Left ventricle myocardium inferior (tissue), 1 donor: ENCODE measurements at places on chromosomes 1 and 21. TPM values are rescaled to one million over a fixed set of nuclear protein-coding genes. Genes with fewer than 3 reads are reported as not detected.

Gene MFSD2A
- total RNA-seq, result 0.22 TPM

Gene OR2T35
- total RNA-seq, result not detected

DNA sequence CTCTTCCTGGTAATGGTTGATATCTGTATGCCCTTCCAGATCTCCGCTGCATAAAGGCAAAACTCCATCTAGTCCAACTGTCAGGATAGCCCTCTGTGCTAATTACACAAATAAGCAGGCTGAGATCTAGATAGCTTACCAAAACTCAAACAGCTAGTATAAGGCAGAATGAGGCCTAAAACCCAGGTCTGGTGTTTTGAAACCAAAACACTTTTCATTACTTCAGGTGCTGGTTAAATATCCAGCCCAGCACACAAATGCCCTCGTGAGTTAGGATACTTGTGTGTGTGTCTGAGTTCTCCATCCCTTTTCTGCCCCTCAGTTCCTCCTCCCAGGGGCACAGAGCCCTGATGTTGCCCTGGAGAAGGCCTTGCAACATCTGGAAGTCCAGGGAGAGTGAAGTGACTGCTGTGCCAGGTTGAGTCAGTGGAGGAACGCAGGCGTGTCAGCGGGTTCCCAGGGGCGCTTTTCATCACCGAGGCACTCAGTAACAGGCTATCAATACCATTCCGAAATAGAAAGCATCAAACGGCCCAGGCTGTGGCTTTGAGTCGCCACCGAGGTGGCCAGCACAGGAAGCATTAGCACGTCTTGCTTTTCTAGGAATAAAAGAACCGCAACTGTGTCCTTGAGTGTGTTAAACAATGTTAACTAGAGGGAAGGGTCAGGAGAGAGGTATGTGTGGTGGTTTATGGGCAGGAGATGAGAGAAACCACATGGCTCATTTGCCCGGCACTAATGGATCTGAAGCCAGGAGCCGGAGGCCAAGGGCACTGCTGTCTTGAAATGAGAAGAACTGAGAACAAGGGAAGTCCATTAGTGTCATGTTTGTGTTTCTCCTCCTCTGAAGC is 90.7 kb upstream of the WLS start:
- H3K4me1 ChIP-seq, result peaks cover 7% of the 10 kb centered on the region
- H3K36me3 ChIP-seq, result no peaks in the 10 kb centered on the region
- no peak for DNase-seq
- H3K27me3 ChIP-seq, result no peaks in the 10 kb centered on the region
- H3K27ac ChIP-seq, result no peak overlapping the region

GRCh38 chr1:28566931-28567330 is 14.0 kb downstream of the TRNAU1AP start:
- no peaks in the 10 kb centered on the region for H3K4me1 ChIP-seq
- DNase-seq, result no peak
- H3K36me3 ChIP-seq, result peaks cover 99% of the 10 kb centered on the region
- no peaks in the 10 kb centered on the region for H3K27me3 ChIP-seq
- no peak overlapping the region for H3K27ac ChIP-seq

DNA sequence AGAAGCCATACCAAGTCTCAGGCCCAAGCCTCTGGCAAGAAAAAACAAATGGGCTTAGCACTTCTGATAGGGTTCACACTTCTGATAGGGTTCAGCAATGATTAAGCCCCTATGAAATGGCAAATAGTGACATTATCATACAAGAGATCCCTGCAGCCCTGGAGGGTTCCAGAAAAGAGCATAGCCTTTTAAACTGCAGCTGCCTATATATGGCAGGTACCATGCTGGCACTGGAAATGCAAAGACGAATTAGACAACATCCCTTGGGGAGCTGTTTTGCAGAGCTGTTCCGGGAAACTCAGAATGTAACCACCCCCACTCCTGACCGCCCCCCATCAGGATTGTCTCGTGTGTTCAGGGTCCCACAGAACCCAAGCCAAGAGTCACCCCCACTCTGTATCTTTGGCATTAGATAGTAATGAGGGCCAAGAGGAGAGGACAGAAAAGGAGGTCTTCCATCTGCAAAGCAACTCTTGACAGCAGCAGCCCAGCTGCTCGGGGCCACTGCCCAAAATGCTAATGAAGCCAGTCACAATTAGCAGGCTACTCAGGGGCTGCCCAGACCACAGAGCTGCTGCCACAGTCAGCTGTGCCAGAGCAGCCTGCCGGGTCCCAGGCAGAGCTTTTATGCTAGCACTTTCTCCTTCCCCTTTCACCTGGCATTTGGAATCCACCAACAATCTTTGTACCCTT is 50.9 kb downstream of the ITPKB start:
- no peak for DNase-seq
- peaks cover 98% of the 10 kb centered on the region for H3K4me1 ChIP-seq
- H3K36me3 ChIP-seq, result no peaks in the 10 kb centered on the region
- no peaks in the 10 kb centered on the region for H3K27me3 ChIP-seq

- H3K4me3 ChIP-seq, result no peak overlapping the region
- DNase-seq, result no peak
- no peaks in the 10 kb centered on the region for H3K27me3 ChIP-seq
- no peaks in the 10 kb centered on the region for H3K4me1 ChIP-seq
- H3K36me3 ChIP-seq, result no peaks in the 10 kb centered on the region
- no peak overlapping the region for H3K27ac ChIP-seq
Observed at GRCh38 chr1:170182442-170182841, 36.7 kb downstream of the NTMT2 start.
